ENCODE measurements at places on chromosomes 16 and 17. TPM values are rescaled to one million over a fixed set of nuclear protein-coding genes. Genes with fewer than 3 reads are reported as not detected.

GRCh38 chr17:871751-872519 lies 89.8 kb downstream of the MRM3 start:
- H3K27me3 ChIP-seq: no peaks in the 10 kb centered on the region
- peaks cover 10% of the 10 kb centered on the region for H3K4me1 ChIP-seq
- no peaks in the 10 kb centered on the region for H3K36me3 ChIP-seq
- no peak overlapping the region for H3K27ac ChIP-seq

GRCh38 chr17:78999056-78999768 lies 10.4 kb downstream of the CANT1 start:
- no peak overlapping the region for H3K4me3 ChIP-seq
- H3K4me1 ChIP-seq: peaks cover 50% of the 10 kb centered on the region
- H3K27me3 ChIP-seq: no peaks in the 10 kb centered on the region

DNA sequence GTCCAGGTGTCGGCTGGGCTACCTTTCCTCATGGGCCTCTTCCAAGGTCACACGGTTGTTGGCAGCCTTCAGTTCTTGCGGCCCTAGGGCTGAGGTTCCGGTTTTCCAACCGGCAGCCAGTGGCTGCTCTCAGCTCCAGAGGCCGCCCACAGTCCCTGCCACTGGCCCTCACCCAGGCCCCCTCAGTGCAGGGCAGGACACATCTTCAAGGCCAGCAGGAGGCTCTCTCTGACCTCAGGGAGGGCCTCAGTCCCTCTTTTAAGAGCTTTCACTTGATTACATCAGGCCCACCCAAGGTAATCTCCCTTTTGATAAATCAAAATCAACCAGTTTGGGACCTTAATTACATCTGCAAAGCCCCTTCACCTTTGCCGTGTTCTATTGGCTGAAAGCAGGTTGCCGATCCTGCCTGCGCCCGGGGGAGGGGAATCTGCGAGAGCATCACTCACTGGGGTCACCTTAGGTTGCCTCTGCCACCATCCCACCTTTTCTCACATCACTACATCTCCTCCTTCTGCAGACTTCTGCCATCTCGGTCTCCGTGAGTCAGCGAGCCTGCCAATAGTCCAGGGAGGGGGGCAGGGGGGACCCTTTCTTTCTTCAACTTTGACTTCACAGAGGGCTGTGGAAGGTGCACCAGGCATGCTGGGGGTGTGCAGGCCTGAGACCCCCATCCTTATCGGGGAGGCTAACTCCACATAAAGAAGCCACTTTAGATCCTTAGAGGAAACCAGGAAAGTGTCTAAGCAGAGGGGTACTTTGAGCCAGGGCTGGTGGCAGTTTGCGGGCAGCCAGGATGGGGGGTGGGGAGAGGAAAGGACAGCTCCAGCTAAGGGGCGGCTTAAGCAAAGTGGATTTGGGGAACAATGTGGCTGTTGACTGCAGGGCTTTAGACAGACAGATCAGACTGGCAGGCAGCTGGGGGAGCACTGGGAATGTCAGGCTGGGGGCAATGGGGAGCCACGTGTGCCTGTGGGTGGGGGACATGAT lies 28.8 kb upstream of the NXPH3 start:
- H3K4me1 ChIP-seq: no peaks in the 10 kb centered on the region
- no peak overlapping the region for H3K4me3 ChIP-seq
- H3K36me3 ChIP-seq: no peaks in the 10 kb centered on the region
- no peak overlapping the region for H3K27ac ChIP-seq

DNA sequence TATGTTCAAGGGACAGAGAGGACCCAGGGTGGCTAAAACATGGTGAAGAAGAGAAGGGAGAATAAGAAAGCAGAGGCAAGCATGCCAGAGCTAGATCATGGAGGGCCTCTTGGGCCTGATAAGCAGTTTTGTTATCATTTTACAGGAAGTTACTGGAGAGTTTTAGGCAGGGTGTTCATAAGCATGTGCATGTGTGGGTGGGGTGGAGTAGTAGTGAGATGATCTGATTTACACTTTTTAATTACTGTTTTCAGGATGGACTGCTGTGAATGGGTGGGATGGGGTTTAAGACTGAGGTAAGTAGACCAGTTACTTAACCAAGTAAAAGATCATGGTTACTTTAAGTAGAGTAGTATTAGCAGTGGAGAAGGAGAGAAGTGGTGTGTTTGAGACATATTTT lies 173.6 kb downstream of the PHKB start:
- H3K27me3 ChIP-seq: no peaks in the 10 kb centered on the region
- no peak for DNase-seq
- no peaks in the 10 kb centered on the region for H3K4me1 ChIP-seq
- peaks cover 10% of the 10 kb centered on the region for H3K36me3 ChIP-seq

The SLC52A1 gene
- total RNA-seq: 0.15 TPM

DNA sequence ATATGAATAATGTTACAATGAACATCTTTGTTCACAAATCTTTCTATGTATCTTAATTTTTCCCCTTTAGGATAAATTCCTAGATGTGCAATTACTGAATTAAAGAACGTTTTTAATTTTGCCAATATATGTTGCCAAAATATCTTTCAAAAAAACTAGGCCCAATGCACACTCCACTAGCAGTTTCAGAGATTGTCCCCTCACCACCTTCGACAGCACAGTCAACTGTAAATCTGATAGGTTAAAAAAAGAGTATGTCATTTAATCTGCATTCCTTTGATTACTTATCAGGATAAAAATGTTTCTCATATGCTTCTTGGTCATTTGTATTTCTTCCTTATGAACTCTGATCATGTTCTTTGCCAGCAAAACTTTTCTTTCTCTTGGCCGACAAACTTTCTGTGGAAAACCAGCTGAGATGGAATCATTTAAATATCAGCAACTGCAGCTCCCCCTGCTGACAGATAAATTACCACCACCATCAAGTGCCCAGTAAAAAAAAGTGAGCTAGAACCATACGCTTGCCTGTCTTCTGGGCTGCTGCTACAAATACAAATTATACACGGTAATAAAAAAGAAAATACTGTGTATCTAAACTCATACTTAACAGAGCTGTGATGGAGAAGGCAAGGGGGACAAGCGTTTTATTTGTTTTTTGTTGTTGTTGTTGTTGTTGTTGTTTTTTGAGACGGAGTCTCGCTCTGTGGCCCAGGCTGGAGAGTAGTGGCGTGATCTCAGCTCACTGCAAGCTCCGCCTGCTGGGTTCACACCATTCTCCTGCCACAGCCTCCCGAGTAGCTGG lies 19.6 kb upstream of the KANSL1 start:
- H3K27ac ChIP-seq: no peak overlapping the region
- peak; percentile 54 for DNase-seq
- H3K4me1 ChIP-seq: peaks cover 8% of the 10 kb centered on the region

The TRPV2 gene
- total RNA-seq: 46.8 TPM

The PDIA2 gene
- total RNA-seq: not detected

- no peaks in the 10 kb centered on the region for H3K27me3 ChIP-seq
- H3K27ac ChIP-seq: peak overlapping the region; percentile 43
- no peak for DNase-seq
- peaks cover 4% of the 10 kb centered on the region for H3K4me1 ChIP-seq
- H3K36me3 ChIP-seq: no peaks in the 10 kb centered on the region
These were observed 19.3 kb upstream of the TBX2 start for GRCh38 chr17:61380217-61380835.

DNA sequence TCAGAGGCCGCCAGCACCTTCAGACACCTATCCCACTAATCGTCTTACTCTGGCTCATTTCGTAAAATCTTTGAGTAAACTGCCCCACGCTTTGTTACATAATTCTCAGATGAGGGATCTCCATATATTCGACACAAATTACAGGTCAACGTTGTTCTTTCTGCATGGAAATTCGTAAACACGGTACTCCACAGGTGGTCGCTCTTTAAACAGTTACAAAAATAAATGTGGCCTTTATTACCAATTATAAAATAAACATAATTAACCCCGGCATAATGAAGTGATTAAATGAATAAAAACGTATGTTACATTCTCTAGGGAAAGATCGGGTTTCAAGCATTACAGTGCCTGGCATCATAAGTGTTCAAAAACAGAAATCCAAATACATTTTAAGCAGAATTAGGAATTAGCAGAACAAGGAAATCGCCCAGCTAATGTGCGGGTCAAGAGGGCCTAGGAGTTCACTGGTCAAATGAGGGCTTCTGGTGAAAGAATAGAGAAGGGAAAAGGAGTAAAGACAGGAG lies 943 bp upstream of the PIP4K2B start:
- H3K27me3 ChIP-seq: no peaks in the 10 kb centered on the region
- H3K4me1 ChIP-seq: peaks cover 34% of the 10 kb centered on the region
- H3K36me3 ChIP-seq: peaks cover 36% of the 10 kb centered on the region
- peak overlapping the region; percentile 97 for H3K4me3 ChIP-seq

DNA sequence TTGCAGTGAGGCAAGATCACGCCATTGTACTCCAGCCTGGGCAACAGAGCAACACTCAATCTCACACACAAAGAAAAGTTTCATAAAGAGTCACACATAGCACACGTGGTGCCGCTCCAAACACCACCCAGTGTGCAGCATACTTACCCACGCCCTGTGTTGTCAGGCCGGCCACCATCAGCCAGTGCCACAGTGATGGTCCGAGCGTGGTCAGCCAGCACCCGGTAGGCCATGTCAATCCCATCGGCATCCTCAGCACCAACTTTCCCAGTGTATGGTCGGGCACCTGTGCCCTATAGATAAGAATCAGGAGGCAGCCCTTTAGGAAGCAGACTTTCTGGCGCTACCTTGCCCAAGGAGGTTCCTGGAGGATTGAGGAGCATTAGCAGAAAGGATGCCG lies 17.7 kb upstream of the EXOSC6 start:
- H3K4me3 ChIP-seq: no peak overlapping the region
- H3K27ac ChIP-seq: no peak overlapping the region
- no peaks in the 10 kb centered on the region for H3K27me3 ChIP-seq
- no peaks in the 10 kb centered on the region for H3K4me1 ChIP-seq

DNA sequence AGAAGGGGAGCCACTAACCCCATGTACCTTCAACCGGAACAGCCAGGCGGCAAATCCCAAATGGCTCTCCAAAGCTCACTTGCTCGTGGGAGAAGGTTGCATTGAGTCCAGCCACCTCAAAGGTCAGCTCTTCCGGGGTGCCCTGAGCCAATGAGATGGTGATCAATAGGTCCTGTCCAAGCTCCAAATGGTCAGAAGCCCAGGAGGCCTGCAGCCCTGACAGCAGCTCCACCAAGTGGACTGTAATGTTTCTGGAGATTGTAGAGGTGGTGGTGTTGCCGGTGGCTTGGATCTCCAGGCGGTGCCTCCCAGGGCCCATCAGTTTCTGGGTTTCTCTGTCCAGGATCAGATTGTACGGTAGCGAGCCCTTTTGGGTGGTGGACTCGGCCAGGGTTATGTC lies 39.9 kb upstream of the BCO1 start:
- no peaks in the 10 kb centered on the region for H3K4me1 ChIP-seq
- H3K27ac ChIP-seq: no peak overlapping the region
- H3K27me3 ChIP-seq: no peaks in the 10 kb centered on the region
- DNase-seq: no peak
- no peak overlapping the region for H3K4me3 ChIP-seq

GRCh38 chr16:278863-279366 lies 1.5 kb upstream of the ARHGDIG start:
- H3K36me3 ChIP-seq: no peaks in the 10 kb centered on the region
- H3K4me1 ChIP-seq: peaks cover 23% of the 10 kb centered on the region
- H3K27ac ChIP-seq: no peak overlapping the region
- H3K4me3 ChIP-seq: no peak overlapping the region

The SCGB1C2 gene
- total RNA-seq: not detected

DNA sequence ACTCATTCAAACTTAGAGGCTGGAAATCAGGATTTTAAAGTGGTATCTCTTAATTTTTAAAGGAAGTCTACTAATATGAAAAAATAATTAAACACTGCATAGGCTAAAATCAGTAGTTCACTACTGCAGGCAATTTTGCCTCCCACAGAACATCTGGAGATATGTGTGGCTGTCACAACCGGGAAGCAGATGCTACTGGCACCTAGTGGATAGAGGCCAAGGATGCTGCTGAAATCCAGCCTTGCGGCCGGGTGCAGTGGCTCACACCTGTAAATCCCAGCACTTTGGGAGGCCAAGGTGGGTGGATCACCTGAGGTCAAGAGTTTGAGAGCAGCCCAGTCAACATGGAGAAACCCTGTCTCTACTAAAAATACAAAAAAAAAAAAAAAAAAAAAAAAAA lies 473.9 kb downstream of the XYLT1 start:
- no peak overlapping the region for H3K4me3 ChIP-seq
- H3K27me3 ChIP-seq: no peaks in the 10 kb centered on the region

DNA sequence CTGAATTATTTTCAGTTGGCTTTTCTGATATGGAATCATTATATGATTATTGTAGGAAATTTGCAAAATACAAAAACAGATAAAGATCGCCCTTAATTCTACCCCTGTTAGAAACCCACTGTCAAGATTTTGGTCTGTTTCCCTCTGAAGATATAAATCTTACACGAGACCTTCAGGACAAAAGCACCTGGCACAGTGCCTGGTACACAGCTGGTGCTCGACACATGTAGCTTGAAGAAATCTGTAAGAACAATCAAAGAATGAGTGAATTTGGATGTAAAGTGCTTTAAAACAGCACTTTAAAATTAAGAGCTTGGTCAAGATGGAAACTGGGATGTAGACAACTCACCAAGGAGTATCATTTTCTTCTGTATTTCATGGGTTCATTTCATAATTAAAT lies 181.1 kb downstream of the C16orf78 start:
- H3K4me1 ChIP-seq: no peaks in the 10 kb centered on the region
- H3K36me3 ChIP-seq: no peaks in the 10 kb centered on the region
- no peak overlapping the region for H3K27ac ChIP-seq

GRCh38 chr17:28744104-28744971 lies 527 bp downstream of the TRAF4 start:
- peak overlapping the region; percentile 87 for H3K4me3 ChIP-seq
- peaks cover 22% of the 10 kb centered on the region for H3K36me3 ChIP-seq
- peaks cover 47% of the 10 kb centered on the region for H3K4me1 ChIP-seq
- peak overlapping the region; percentile 97 for H3K27ac ChIP-seq

The C17orf67 gene
- total RNA-seq: 0.98 TPM

GRCh38 chr16:84284154-84284722 lies 10.4 kb upstream of the WFDC1 start:
- H3K4me1 ChIP-seq: peaks cover 40% of the 10 kb centered on the region
- no peaks in the 10 kb centered on the region for H3K27me3 ChIP-seq
- peak overlapping the region; percentile 82 for H3K27ac ChIP-seq
- H3K4me3 ChIP-seq: no peak overlapping the region
- peak; percentile 70 for DNase-seq

The KRTAP3-1 gene
- total RNA-seq: not detected

- no peaks in the 10 kb centered on the region for H3K4me1 ChIP-seq
- H3K4me3 ChIP-seq: no peak overlapping the region
- H3K27me3 ChIP-seq: no peaks in the 10 kb centered on the region
- H3K36me3 ChIP-seq: no peaks in the 10 kb centered on the region
- DNase-seq: no peak
These were observed 308.9 kb upstream of the MON1B start for GRCh38 chr16:76882105-76882504.

DNA sequence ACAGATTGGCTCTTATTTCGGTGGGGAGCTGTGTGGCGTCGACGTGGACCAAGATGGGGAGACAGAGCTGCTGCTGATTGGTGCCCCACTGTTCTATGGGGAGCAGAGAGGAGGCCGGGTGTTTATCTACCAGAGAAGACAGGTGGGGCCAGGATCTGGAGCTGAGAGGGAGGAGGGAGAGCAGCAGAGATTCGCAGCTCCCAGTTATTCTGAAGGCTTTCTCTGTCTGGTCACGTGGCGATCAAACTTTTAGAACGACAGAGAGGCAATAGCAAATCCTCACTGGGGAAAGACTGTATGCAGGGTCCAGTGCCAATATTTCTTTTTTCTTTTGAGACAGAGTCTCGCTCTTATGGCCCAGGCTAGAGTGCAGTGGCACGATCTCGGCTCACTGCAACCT lies 22.2 kb downstream of the ITGAL start:
- H3K4me1 ChIP-seq: no peaks in the 10 kb centered on the region
- no peak for DNase-seq
- peaks cover 11% of the 10 kb centered on the region for H3K36me3 ChIP-seq

GRCh38 chr17:49899588-49899987 lies 51.7 kb upstream of the TAC4 start:
- H3K4me3 ChIP-seq: no peak overlapping the region
- no peak for DNase-seq
- no peaks in the 10 kb centered on the region for H3K4me1 ChIP-seq
- H3K27ac ChIP-seq: no peak overlapping the region
